Caco-2 (cell line): ENCODE measurements at places on chromosomes 2 and 18. TPM values are rescaled to one million over a fixed set of nuclear protein-coding genes. Genes with fewer than 3 reads are reported as not detected.

The SIX2 gene
- 0.88 and 1.9 TPM in 2 replicates for total RNA-seq

The SCYGR8 gene
- not detected in 2 replicates for total RNA-seq

The UGT1A4 gene
- total RNA-seq: 0.79 and 0.84 TPM in 2 replicates

The TUBA3E gene
- 0.57 TPM in 1 of 2 replicates, not detected in the other for total RNA-seq

The UGT1A5 gene
- total RNA-seq: 1.00 and 1.2 TPM in 2 replicates

The L3MBTL4 gene
- 0.23 TPM in 1 of 2 replicates, not detected in the other for total RNA-seq

The LIMS4 gene
- total RNA-seq: 2.4 and 2.5 TPM in 2 replicates

The CFAP221 gene
- 0.60 TPM in 1 of 2 replicates, not detected in the other for total RNA-seq

The EDAR gene
- total RNA-seq: 0.82 and 0.95 TPM in 2 replicates

The COLEC11 gene
- not detected in 2 replicates for total RNA-seq

The PLB1 gene
- 2.4 and 2.8 TPM in 2 replicates for total RNA-seq

The PCARE gene
- total RNA-seq: not detected in 2 replicates

The POTEI gene
- 7.0 and 7.3 TPM in 2 replicates for total RNA-seq

The MYO3B gene
- 0.09 and 0.21 TPM in 2 replicates for total RNA-seq

The TRABD2A gene
- total RNA-seq: 1.3 and 1.4 TPM in 2 replicates

The NRP2 gene
- 95.6 and 96.9 TPM in 2 replicates for total RNA-seq

The MSTN gene
- total RNA-seq: not detected in 2 replicates

The CDH19 gene
- not detected in 2 replicates for total RNA-seq

The RMDN2 gene
- total RNA-seq: 4.3 and 4.4 TPM in 2 replicates

The MDH1B gene
- 0.34 and 0.39 TPM in 2 replicates for total RNA-seq

The LIMS2 gene
- 9.6 and 10.0 TPM in 2 replicates for total RNA-seq

The FIGN gene
- not detected in 2 replicates for total RNA-seq

The REG1B gene
- total RNA-seq: not detected in 2 replicates

The POLR1B gene
- 38.3 and 42.2 TPM in 2 replicates for total RNA-seq

The DLX1 gene
- 1.2 TPM in 2 replicates for total RNA-seq

The SCN1A gene
- not detected in 2 replicates for total RNA-seq

The TXNDC2 gene
- not detected in 2 replicates for total RNA-seq

The OTOS gene
- not detected in 2 replicates for total RNA-seq

The TTR gene
- 102 and 139 TPM in 2 replicates for total RNA-seq

The MOGAT1 gene
- not detected in 2 replicates for total RNA-seq

The CYP26B1 gene
- total RNA-seq: 1.7 and 2.8 TPM in 2 replicates

The FAM228A gene
- not detected in 2 replicates for total RNA-seq

The AMER3 gene
- 0.79 TPM in 2 replicates for total RNA-seq

The CCBE1 gene
- 0.09 and 0.44 TPM in 2 replicates for total RNA-seq

The COL4A4 gene
- total RNA-seq: 8.7 and 9.5 TPM in 2 replicates

The UGT1A8 gene
- 0.14 and 0.50 TPM in 2 replicates for total RNA-seq

The VWA3B gene
- not detected in 2 replicates for total RNA-seq

The ADCYAP1 gene
- total RNA-seq: not detected in 2 replicates

The UGT1A3 gene
- total RNA-seq: 0.64 and 0.65 TPM in 2 replicates
